SHP77 (cell line): ENCODE measurements at places on chromosomes 3 and 15.

DNA sequence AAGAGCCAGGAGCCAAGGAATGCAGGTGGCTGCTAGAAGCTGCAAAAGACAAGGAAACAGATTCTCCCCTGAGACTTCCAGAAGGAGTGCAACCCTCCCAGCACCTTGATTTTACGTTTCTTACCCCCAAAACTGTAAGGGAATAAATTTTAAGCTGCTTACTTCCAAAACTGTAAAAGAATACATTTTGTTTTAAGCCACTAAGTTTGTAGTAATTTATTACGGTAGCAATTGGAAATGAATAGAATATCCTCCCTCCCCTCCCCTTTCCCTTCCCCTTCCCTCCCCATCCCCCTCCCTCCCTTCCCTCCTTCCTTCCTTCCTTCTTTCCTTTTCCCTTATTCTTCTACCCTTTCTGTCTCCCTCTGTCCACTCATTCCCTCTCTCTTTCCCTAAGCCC is 203.7 kb upstream of the CFAP20DC start:
- no peak for DNase-seq

- DNase-seq: no peak
Measured at GRCh38 chr3:79230266-79230665, 537.5 kb downstream of the ROBO1 start.

DNA sequence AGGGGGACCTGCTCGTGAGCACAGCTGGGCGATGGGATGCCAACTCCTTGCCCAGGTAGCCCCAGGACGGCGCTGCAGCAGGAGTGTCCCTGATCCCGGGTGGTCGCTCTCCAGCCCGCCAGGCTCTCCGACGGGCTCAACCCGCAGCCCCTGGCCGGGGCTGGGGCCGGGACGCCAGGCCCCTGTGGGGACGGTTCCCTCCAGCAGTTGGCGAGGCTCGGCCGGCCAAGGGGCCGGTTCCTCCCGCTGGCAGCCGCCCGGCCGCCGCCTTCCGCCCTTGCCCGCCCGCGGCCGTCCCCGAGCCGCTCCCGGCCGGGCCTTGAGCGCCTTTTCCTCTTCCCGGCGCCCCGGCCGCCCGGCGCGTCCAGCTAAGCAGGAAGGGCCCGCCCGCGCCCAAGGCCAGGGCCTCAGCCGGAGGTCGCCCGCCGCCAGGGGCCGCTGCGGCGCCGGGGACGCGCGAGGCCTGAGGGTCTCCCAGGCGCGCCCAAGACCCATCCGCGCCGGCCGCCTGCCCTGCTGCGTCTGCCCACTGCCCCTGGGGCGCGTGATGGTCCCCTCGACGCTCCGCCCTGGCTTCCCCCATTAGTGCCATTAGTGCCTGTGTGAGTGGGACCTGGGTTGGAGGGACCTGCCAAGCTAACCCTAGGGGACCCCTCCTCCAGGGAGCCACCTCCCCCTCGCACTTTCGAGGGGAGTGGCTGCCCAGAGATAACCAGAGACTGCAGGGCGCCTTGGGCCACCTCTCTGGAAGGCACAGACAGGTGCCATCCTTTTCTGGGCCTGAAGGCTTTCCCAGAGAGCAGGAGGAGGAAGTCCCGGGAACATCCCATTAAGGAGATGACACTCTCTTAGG is 106.4 kb downstream of the FBLN2 start:
- DNase-seq: no peak

GRCh38 chr3:122168044-122168443 is 15.4 kb upstream of the CASR start:
- DNase-seq: no peak

DNA sequence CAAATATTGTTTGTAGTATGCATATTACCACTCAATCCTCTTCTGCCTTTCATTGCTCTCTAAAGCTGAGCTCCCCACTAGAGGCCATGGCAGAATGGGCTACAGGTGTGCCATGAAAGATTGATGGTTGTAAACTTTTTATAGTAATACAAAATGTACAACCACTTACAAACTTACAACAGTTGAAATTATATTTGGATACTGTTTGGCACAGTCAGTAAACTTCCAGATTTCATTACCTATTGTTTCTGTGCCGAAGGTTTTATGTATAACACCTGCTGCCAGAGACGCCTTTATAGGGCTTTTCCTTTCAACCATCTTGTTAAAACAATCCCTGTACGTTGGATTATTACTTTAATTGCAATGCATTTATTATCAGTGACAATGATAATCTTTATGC is 7.0 kb downstream of the ROPN1 start:
- no peak for DNase-seq

- no peak for DNase-seq
Measured at GRCh38 chr3:66312039-66312438, 91.2 kb downstream of the SLC25A26 start.

DNA sequence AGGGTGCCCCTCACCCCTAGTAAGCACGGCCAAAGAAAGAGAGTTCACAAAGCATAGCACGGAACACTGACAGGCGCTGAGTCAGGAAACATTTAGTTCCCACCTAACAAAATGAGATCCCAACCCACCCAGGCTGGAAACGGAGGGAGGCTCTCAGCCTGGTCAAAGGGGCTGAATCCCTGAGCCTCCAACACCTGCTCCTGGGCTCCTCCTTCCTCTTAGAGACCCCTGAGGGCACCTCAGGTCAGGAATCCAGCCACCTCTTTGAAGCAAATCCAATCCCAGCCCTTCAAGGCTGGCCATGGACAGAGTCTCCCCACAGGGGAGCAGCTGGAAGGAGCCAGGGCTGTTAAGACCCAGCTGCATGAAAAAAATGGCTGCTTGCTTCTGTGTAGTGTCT is 154.4 kb upstream of the HES1 start:
- no peak for DNase-seq

- DNase-seq: no peak
Measured at GRCh38 chr3:13201851-13202250, 128.6 kb upstream of the IQSEC1 start.

DNA sequence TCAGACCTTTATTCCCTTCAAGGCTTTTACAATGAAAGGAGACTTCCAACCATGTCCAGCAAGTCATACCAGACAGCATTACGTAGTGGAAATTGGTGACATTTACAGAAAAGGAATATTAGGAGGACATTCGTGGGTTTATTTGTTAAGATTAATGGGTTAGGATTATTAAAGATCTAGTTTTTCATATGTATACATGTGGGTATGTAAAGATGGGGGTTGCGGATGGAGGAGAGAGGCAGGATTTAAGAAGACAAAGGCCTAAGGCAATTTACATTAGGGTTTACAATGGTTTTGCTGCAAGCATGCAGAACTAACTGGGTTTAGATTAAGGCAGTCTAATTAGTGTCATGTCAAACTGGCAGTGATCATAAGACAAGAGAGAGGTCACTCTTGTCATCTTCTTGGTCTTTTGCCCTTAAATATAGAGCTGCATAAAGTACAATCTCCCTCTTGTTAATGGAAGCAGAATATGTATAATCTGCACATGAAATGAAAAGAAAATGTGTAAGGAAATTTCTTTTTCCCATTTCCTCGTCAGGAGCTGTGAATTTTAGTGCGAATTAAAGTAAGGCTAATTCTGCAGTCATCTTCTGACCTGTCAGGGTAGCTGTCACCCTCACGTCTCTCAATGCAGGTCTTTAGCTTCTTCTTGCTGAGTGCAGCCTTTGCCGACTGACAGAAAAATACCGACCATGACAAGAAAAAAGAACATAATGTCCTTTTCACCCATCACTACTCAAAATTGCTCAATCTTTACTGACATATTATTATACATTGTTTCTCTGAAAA is 258.9 kb upstream of the MEIS2 start:
- DNase-seq: no peak

DNA sequence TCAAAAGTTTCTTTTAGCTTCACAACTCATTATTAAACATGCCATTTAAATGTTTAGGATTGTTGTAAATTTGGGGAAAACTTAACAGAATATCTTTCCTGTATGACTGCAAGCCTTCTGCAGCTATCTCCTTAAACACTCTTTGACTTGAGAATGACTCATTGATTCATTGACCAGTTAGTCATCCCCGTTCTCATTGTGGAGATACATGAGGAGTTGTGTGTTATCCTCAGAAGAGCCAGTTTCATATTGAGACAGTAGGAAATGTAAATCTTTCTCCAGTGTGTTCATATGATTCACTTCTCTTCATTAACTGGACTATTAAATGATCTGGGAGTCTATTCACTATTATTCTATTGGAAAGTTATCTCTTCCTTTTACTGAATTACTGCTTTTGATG is 83.0 kb downstream of the CRYGS start:
- DNase-seq: no peak

DNA sequence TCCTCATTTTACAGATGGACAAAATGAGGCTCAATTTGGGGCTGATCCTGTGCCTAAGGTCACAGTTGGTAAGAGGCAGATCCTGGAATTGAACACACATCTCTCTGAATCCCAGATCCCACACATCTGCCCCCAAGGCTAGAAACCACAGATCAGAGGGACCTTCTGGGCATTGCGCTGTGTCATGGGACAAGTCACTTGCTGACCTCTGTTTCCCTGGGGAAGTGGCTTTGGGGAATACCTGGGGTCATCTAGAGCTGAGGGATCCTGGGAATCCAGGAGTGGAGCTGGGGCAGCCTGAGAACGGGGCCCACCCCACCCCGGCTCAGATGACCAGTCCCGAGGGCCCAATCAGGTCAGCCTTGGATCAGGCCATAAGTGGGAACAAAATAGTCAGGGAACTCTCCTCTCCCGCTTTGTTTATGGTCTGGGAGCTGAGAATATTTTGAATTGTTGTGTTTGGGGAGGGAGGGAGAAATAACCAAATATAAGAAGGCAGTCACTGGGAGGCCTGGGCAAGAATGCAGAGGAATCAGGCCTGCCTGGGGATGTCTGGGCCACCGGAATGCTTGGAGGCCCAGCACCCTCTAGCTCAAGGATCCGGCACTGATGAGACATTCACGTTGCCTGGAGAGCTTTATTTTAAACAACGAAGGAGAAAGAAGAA is 8.8 kb upstream of the SLC6A6 start:
- no peak for DNase-seq

DNA sequence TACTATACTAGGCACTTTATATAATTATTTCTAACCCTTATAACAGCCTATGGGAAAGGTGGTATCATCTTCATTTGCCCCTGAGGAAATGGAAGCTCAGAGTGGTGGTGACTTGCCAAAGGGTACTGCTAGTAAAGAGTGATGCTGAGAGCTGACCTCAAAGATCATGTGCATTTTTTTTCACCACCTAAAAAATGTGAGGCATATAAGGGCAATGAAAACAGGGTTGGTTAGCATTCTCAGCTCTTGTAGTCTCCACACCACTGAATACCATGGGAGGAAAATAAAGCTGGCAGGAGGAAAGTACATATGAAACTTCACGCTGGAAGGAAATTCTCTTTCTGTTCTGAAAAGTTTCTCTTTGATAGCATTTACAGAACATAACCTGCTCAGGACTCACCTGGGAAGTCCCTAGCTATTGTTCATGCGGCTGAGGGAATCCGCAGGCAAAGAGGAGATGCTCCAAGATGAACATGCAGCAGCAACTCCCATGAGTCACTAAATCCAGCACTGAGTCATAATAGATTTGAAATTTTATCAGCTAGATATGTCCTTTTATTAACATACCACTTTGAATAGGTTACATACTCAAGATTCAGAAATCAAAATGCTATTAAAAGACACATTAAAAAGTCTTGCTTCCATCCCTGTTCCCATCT is 17.3 kb downstream of the FAIM start:
- no peak for DNase-seq

DNA sequence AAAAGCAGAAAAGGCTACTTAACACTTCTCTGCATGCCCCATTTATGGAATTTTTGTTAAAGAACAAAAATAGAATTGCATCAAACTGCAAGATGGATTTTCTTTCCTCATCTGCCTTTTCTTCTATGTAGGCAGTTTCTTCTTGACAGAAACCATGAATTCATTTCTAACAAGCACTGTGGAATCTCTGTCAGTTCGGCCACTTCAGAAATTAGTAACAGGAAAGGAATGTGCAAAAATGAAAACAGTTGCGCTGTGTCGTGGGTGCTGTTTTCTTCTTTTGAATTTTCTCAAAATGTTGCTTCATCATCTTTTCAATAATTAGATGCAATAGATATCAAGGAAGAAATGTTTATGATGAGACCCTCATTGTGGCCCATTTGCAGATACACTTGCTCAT is 151.6 kb downstream of the FOXB1 start:
- no peak for DNase-seq

- DNase-seq: no peak
Measured at GRCh38 chr3:66884659-66885058, 113.4 kb upstream of the KBTBD8 start.

GRCh38 chr15:34154725-34155204 is 52.9 kb downstream of the PGBD4 start:
- no peak for DNase-seq

GRCh38 chr3:62027796-62028195 is 345.6 kb downstream of the FEZF2 start:
- DNase-seq: no peak

DNA sequence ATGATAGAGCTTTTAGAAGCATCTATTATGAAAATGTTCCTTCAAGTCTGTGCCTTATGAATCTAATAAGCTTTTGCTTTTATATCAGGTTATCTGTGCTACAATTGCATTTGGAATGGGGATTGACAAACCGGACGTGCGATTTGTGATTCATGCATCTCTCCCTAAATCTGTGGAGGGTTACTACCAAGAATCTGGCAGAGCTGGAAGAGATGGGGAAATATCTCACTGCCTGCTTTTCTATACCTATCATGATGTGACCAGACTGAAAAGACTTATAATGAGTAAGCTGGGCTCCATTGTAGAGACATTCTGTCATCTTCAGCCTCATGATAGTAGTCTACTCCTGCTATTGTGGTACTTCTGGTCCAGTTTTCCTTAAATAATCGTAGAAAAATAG is 73.4 kb downstream of the BLM start:
- DNase-seq: no peak

- no peak for DNase-seq
Measured at GRCh38 chr3:179410999-179411398, 40.3 kb downstream of the GNB4 start.

- DNase-seq: no peak
Measured at GRCh38 chr3:78963771-78964170, 804.0 kb downstream of the ROBO1 start.

DNA sequence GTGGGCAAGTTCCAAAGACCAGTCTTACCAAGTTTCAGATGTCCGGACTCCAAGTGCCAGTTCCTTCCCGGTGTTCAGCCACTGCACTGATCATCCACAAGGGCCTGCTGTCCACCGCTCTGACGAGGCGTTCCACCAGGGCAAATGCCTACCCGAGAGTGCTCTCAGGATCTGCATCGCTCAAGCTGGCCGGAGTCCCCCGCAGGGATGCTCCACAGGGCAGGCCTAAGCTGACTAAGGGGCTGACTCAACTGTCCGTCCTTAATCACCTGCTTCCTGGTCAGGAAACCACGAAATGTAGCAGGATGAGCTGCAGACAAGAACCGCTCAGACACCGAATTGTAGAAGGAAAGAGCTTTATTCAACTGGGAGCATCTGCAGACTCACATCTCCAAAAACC is 341.6 kb downstream of the KCNH8 start:
- no peak for DNase-seq

GRCh38 chr3:66851894-66852613 is 146.1 kb upstream of the KBTBD8 start:
- DNase-seq: no peak

- no peak for DNase-seq
Measured at GRCh38 chr15:75928680-75929608, 25.3 kb downstream of the FBXO22 start.

GRCh38 chr3:28856796-28857195 is 424.1 kb upstream of the RBMS3 start:
- no peak for DNase-seq
